Articular chondrocyte of knee joint (primary cell): ENCODE measurements at places on chromosomes 11 and 22. TPM values are rescaled to one million over a fixed set of nuclear protein-coding genes. Genes with fewer than 3 reads are reported as not detected.

GAL gene
- total RNA-seq = 0.26 TPM in 1 of 2 replicates, not detected in the other

BAIAP2L2 gene
- 0.65 and 0.78 TPM in 2 replicates for total RNA-seq

SPDYC gene
- total RNA-seq = not detected in 2 replicates

RIC3 gene
- total RNA-seq = 1.2 and 1.6 TPM in 2 replicates

STX5 gene
- 35.0 and 37.1 TPM in 2 replicates for total RNA-seq

SCN2B gene
- 3.4 and 4.1 TPM in 2 replicates for total RNA-seq

NLRP10 gene
- 11.2 and 12.0 TPM in 2 replicates for total RNA-seq

CCDC87 gene
- total RNA-seq = 0.76 and 0.78 TPM in 2 replicates

GRAP2 gene
- total RNA-seq = not detected in 2 replicates

RGL4 gene
- total RNA-seq = not detected in 2 replicates

IGHMBP2 gene
- 10.8 and 13.1 TPM in 2 replicates for total RNA-seq

KCTD17 gene
- total RNA-seq = 18.8 and 19.3 TPM in 2 replicates

MEI1 gene
- total RNA-seq = 2.5 and 3.2 TPM in 2 replicates

TNKS1BP1 gene
- 102 and 105 TPM in 2 replicates for total RNA-seq
